ENCODE measurements at places on chromosomes 5 and 9.

DNA sequence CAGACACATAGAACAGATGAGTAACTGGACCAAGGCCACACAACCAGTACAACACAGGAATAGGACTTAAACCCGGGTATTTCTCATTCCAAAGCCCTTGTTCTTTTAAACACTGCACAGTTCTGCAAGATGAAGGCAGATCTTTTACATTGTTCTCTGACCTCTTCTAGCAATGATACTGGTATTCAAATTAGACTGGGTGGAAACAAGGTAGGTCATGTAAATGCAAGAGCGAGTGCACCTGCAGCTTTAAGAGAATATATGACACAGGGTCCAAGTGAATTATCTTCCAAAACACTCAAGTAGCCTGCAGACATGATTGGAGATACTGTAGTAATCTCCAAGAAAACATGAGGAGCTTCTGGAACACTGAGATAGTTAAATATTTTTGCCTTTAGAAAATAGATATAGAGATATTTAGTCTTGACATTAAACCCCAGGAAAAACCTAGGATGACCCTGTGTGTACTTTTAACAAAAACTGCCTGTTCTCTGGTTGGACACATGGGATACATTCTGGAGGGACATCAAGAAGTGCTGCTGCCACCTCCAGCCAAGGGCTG, 130.6 kb upstream of the EPB41L4A start:
- DNase-seq, result no peak

GRCh38 chr9:125147401-125147951, 4.1 kb upstream of the SCAI start:
- DNase-seq, result no peak

GRCh38 chr5:96966801-96967200, 30.9 kb downstream of the LNPEP start:
- no peak for DNase-seq

GRCh38 chr5:111922344-111922743, 165.3 kb upstream of the NREP start:
- DNase-seq, result no peak

- DNase-seq, result no peak
Measured at GRCh38 chr5:68339921-68340321, 124.4 kb downstream of the PIK3R1 start.

DNA sequence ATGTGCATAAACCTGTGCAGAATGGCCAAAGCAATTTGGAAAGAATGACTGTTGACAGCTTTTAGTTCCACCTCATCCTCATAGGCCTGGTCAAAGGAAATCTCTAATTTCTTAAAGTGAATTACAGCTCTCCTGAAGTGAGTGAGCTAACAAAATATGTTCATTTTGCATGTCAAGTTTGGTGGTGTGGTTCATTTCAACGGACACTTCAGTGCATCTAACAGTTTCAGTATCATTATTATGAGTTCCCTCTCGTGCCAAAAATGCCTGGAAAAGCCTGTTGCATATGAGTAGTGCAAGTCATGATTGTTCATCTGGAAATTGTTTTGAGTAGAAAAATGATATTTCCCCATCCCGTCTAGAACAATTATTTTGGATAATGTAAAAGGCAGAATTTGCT, 53.2 kb upstream of the HMHB1 start:
- DNase-seq, result no peak

- DNase-seq, result no peak
Measured at GRCh38 chr9:127341152-127341551, 55.8 kb upstream of the SLC2A8 start.

DNA sequence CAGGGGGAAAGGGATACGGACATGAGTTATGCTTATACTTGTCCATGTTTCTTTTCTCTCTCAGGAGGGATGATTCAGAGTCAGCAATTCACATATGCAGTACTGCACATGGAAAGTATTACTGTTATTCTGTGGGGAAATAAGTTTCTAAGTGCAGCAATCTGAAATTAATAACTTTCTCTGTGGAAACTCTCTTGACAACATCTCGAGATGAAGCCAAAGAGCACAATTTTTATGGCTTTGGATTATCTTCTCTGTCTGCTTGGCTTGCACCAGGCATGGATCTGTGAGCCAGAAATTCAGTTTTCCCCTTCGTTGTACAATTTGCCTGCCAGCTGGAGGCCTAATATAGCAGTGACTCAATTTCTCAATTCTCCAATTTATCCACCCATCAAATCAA, 2.5 kb upstream of the NDFIP1 start:
- no peak for DNase-seq

DNA sequence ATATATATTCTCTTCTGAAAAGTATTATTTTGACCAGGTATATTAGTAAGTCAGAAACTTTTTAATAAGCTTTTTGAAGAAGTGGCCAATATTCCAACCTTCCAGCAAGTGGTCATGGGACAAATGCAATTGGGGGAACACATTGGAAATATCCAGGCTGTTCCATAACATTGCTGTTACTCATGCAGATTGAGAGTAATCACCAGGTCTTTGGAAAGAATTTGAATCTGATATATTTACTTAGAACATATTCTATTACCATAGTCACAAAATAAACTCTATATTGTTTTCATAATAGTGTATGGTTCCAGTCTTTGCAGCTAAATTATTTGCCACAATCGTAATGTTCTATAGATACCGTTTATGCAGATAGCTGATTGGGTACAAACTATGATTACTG, 102.8 kb downstream of the TAF11L14 start:
- no peak for DNase-seq

DNA sequence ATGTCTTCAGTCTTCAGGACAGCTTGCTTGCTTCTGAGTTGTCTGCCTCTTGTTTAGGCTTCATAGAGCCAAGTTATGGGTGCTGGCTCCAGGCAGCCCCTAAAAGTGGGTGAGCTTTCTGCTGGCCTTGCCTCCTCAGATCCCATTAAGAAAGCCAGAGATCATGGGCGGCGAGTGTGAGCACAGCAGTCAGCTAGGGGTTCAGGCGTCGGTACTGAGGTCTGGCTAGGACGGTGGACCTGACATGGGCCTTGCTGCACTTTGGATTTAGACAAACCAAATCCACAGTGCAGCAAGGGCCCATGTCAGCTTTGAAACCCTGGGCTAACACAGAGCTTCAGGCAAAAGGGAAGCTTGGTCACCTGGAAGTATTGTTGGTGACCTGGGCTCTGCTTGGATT, 17.6 kb downstream of the PSAT1 start:
- DNase-seq, result no peak

- no peak for DNase-seq
Measured at GRCh38 chr5:36502608-36503007, 103.8 kb upstream of the SLC1A3 start.

DNA sequence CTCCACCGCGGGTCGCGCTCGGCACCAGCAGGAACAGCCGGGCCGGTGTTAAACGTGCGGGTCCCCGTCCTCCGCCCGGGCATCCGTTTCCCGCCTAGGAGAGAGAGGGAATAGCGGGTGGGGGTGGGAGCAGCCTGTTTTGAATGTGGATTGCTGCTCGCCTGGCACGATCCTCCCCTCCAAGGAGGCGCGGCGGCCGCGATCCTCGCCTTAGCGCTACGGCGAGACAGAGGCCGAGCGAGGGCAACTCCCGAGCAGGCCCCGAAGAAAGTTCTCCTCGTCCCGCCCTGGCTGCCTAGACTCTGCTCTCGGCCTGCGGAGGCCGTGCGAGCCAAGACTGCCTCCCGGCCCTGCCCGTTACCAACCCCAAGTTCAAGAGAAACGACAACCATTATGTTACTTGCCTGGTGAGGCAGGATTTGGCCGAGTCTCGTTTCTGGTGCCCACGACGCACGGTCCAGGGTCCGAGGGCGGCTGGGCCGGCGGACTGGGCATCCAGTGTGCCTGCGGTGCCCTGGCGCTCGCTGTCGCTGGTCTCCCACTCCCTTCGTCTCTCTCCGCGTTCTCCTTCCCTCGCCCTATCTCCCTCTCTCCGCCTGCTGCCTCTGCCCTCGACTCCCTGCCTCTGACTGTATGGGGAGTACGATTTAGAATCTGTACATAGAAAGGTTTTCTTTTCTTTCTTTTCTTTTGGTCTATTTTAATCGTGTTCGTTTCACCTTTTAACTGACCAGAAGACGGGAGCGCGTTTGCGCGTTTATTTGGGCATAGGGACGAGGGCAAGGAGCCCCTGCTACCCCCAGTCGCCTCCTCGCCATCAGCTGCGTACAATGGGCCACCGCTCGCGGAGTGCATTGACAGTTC, 724 bp downstream of the NR2F1-AS1 start:
- no peak for DNase-seq

- no peak for DNase-seq
Measured at GRCh38 chr9:26133537-26133936, 455.3 kb upstream of the TUSC1 start.

DNA sequence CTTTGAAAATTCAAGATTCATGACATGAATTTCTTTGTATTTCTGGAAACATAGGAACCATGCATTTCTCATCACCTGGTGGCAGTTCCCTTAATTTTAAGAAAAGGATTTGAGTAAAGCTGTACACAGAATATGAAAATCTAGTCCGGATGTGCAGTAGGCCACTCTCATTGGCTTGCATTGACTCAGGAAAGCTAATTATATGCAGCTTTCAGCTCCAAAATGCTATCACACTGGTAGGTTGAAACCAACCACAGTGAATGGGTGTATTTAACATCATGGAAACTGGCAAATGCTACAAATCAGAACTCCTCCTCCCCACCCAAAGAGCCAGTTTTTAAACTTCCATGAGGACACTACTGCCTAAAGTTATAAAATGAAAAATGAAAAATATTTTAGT, 161.6 kb upstream of the FBXL17 start:
- DNase-seq, result no peak

- DNase-seq, result no peak
Measured at GRCh38 chr9:18793122-18793521, 239.9 kb downstream of the SAXO1 start.

GRCh38 chr9:91150998-91151717, 210.6 kb downstream of the AUH start:
- DNase-seq, result peak; percentile 97

GRCh38 chr5:73188764-73189531, 16.0 kb downstream of the TMEM174 start:
- DNase-seq, result no peak

DNA sequence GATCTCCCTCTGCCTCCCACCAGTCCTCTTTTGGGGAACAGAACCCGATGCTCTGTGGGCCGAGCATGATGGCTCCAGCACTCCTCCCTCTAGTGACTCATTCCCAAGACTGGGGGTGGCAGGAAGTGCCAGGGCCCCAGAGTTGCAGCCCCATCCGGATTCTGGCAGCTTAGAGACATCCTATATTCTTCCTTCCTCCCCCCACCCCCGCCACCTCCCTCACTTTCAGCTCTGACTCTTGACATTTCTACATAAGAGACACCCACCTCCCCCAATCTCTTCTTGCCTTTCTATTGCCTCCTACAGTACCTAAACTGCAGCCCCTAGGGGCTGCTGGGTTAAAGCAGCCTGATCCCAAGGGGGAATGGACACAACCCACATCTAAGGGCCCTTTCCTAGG, 47.1 kb upstream of the MATR3 start:
- no peak for DNase-seq

- no peak for DNase-seq
Measured at GRCh38 chr5:25694801-25695200, 1050.0 kb upstream of the CDH10 start.

GRCh38 chr5:66643387-66643786, 47.2 kb downstream of the MAST4 start:
- DNase-seq, result no peak

GRCh38 chr5:95908799-95909198, 52.9 kb downstream of the ELL2 start:
- no peak for DNase-seq

- DNase-seq, result no peak
Measured at GRCh38 chr9:133768859-133769510, 30.8 kb upstream of the SARDH start.

DNA sequence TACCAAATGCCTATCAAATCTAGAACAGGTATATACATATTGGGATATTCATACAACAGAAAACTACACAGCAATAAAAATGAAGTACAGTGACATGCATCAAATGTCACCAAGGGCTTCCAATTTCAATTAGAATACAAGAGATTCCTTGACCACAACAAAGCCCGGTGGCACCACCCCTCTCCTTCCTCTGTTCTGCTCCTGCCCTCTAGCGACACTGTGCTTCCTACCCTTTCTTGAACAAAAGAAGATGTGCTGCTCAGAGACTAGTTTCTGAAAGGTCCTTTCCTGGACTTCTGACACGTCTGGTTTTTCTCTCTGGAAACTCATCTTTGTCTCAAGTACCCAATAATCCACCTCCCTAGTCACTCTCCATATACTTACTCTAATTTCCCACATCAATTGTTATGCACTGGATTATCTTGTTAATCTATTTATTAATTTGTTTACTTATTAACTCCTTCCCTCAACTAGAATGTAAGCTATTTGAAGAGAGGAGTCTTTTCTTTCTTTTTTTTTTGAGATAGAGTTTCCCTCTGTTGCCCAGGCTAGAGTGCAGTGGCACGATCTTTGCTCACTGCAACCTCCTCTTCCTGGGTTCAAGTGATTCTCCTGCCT, 70.4 kb upstream of the CTSV start:
- no peak for DNase-seq

GRCh38 chr9:98504298-98505282, 204.1 kb downstream of the GABBR2 start:
- no peak for DNase-seq

DNA sequence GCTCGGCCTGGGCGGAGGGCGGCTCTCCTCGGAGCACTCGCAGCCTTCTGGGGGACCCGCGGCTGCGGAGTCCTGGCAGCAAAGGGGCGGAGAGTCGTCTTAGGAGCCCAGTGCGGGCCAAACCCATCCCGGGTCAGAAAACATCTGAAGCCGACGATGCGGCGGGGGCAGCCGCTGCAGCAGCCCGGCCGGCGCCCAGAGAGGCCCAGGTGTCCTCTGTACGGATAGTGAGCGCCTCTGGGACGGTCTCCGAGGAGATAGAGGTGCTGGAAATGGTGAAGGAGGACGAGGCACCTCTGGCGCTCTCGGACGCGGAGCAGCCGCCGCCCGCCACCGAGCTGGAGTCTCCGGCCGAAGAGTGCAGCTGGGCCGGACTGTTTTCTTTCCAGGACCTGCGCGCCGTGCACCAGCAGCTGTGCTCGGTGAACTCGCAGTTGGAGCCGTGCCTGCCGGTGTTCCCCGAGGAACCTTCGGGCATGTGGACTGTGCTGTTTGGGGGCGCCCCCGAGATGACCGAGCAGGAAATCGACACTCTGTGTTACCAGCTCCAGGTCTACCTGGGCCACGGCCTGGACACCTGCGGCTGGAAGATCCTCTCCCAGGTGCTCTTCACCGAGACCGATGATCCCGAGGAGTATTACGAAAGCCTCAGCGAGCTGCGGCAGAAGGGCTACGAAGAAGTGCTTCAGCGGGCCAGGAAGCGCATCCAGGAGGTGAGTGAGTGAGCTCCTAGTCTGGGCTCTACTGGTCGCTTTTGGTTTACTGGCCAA, 1.2 kb downstream of the JMY start:
- DNase-seq, result no peak

- no peak for DNase-seq
Measured at GRCh38 chr5:157460921-157461792, 1.1 kb downstream of the NIPAL4 start.
